ENCODE measurements at places on chromosomes 16 and 17.

GRCh38 chr16:641326-642188 is at the start of gene MCRIP2:
TSS of gene MCRIP2 (plus strand) at chr16:641828. CDS start at chr16:641992, 164 bp downstream.
- DNase-seq: peak; percentile 39

DNA sequence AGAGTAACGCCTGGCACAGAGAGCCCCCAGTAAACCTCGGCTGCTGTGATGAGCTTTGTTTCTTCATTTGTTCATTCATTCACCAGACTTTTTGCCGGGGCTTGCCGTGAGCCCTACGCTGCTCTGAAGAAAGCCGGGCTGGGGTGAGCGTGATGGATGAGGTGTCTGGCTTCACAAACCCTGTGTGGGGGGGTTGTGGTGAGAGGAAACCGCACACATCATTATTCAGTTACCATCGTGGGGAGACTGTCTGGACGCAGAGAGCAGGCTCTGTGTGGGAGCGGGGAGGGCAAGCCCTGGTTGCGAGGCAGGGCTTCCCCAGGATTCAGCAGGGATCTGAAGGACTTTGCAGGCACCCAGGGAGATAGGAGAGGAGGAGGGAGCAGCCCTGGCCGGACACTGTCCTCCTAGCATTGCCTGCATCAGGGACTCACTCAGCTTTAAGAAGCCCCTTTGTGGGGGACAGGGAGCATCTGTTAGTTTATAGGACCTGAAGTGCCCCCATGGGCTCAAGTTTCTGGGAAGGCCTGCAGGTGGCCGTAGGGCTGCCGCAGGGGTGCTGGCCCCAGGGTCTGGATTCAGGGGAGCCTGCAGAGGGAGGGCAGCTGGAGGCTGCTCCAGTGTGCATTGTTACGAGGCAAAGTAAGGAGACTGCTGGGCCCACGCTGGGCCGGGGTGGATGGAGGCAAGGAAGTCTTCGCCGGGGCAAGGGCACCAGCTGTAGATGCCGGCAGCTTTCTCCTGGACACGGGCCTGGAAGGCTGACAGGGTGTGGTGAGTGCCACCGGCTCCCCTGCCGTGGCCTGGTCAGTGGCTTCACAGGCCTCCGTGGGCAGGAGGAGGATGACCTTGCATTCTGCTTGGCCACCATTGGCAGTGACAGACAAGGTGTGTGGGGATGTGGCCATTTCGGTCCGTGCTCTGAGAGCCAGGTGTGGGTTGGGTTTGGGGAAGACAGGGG is 334.5 kb downstream of the SEC14L1 start:
- DNase-seq: no peak

DNA sequence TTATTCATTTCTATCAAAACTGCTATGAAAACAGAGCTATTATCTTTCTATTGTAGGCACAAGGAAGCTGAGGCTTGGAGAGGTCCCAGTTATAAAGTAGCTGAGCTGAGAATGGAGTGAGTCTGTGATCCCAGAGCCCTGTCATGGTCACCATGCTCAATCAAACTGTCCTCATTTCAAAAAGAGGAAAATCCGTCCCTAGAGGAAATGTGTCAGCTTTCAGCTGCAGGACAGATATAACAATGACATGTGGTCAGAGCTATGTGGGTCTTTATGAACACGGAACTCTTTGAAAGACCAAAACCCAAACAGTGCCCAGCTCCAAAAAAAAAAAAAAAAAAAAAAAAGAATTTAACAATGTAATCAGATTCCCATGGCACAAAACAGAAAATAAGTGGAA is 266.1 kb downstream of the XYLT1 start:
- DNase-seq: no peak

DNA sequence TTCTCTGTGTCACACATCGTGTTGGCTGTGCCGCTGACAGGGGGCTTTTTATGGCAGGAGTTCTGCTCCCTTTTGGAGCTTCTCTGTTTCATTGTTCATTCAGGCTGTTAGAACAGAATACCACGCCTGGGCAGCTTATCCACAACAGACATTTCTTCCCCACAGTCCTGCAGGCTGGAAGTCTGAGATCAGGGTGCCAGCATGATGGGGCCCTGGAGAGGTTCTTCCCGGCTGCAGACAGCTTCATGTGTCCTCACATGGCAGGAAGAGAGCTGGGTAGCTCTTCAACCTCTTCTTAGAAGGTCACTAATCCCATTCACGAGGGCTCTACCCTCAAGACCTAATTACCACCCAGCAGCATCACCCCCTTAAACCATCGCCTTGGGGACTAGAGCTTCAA is 65.1 kb downstream of the DHRS7C start:
- no peak for DNase-seq

GRCh38 chr17:48429638-48430586 is at the start of gene SKAP1:
TSS of gene SKAP1 (minus strand) at chr17:48430214.
- DNase-seq: no peak

GRCh38 chr16:51685498-51685897 is 534.4 kb upstream of the SALL1 start:
- DNase-seq: no peak
